ENCODE measurements at places on chromosomes 12 and 14. TPM values are rescaled to one million over a fixed set of nuclear protein-coding genes. Genes with fewer than 3 reads are reported as not detected.

TAS2R46 gene
- 0.34 TPM for total RNA-seq

KIF5A gene
- total RNA-seq = 1.7 TPM

TWF1 gene
- total RNA-seq = 30.4 TPM

DEGS2 gene
- 0.23 TPM for total RNA-seq

TMTC1 gene
- total RNA-seq = not detected

LMNTD1 gene
- not detected for total RNA-seq

RNASE8 gene
- total RNA-seq = not detected

PTPRQ gene
- total RNA-seq = not detected

HOXC9 gene
- total RNA-seq = not detected

ADCY6 gene
- total RNA-seq = 0.25 TPM

CIT gene
- total RNA-seq = 28.6 TPM

MEG3 gene
- total RNA-seq = not detected

SLC38A2 gene
- total RNA-seq = 227 TPM

CMA1 gene
- total RNA-seq = not detected

C12orf42 gene
- not detected for total RNA-seq

OR6C1 gene
- total RNA-seq = not detected

LTB4R2 gene
- 10.4 TPM for total RNA-seq

GPR84 gene
- 0.11 TPM for total RNA-seq

AMN gene
- 0.71 TPM for total RNA-seq

RNASE1 gene
- total RNA-seq = not detected

SDR9C7 gene
- total RNA-seq = not detected

PMCH gene
- 1.8 TPM for total RNA-seq

GNB3 gene
- total RNA-seq = 0.32 TPM

IL23A gene
- total RNA-seq = 45.9 TPM

RD3L gene
- not detected for total RNA-seq

MGAT4C gene
- total RNA-seq = not detected
